ENCODE measurements at places on chromosomes 2 and 18.

DNA sequence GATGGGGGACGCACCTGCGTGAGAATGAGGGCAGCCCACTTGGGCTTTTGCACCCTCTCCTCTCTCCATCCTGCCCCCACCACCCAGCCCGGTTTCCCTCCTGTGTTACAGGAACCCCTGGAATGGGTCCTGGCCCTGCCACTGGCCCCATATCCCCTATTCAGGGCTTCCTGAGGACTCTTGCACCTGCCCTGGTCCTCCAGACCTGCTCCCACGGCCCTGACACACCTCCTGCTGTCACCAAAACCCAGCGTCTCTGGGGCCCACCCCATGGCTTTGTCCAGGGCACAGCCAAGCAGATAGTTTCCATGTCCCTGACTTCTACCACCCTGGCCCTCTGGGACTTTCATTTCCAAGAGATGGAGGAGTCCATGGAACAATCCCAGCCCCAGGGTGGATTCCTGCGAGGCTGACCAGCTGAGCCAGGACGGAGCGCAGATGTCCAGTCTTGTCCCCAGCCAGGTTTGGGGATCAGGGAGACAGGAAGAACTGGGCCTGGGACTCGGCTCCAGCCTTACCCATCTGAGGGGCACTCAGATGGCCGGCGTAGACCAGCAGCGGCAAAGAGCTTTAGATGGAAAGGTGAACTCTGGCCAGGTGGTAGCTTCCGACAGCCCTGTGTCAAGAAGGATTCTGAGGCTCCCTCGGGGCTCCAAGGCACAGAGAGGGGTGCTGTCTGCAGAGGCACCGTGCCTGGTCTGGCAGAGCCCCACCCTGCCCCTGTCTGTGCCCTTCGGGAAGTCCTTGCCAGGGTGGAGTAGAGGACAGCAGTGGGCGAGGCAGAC, 12.0 kb downstream of the GPR35 start:
- DNase-seq: no peak

GRCh38 chr18:48992791-48993555, 42.2 kb upstream of the SMAD7 start:
- no peak for DNase-seq

- no peak for DNase-seq
Observed at GRCh38 chr2:179538406-179539123, 273.9 kb upstream of the SESTD1 start.

- no peak for DNase-seq
Observed at GRCh38 chr2:181814057-181814491, 77.5 kb upstream of the ITPRID2 start.

DNA sequence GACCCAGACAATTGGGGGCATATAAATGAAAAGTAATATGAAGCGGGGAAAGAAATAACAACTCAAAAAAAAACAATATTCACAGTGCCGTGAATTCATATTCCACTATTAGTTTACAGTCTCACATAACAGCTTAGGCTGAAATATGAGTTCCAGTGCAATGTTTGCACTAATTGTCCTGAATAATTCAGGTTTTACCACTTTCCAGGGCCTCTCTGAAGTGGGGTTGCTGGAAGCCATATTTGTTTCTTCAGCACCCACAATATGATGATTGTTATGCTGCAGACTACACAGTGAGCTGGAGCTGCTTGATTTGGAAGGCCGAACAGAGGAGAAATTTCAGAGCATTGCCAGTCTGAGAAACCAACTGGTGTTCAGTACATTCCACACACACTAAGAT, 894.5 kb upstream of the ACVR2A start:
- no peak for DNase-seq

GRCh38 chr2:401019-401679, 113.3 kb upstream of the ALKAL2 start:
- no peak for DNase-seq

- no peak for DNase-seq
Observed at GRCh38 chr2:205500065-205500464, 182.2 kb upstream of the NRP2 start.

DNA sequence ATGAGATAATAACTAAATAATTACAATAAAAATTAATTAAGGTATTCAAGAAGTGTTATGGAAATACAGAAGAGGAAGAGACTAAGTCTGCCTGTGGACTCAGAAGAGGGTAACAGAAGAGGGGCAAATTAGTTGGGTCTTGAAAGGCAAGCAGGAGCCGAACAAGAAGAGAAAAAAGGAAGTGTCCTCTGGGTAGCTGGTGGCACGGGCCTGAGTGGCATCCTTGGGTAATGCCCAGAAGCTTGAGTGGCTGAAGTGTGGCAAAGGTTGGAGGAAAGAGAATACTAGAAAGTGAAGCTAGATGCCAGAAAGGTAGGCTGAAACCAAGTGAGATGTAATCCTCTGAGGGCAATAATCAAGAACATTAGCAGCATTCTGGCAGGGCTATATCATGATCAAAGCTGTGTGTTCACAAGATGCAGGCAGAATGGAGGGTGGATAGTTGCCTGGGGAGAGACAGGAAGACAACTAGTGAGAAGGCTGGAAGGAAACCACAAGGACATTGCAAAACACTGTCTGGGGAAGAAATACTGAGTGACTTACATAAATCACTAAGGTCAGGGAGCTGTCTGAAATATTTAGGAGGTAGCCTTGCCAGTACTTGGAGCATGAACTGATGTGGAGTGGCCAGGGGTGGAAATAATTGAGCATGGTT, 16.2 kb downstream of the DOCK10 start:
- no peak for DNase-seq

GRCh38 chr2:121505986-121506586, 24.6 kb upstream of the RNU4ATAC start:
- DNase-seq: no peak

DNA sequence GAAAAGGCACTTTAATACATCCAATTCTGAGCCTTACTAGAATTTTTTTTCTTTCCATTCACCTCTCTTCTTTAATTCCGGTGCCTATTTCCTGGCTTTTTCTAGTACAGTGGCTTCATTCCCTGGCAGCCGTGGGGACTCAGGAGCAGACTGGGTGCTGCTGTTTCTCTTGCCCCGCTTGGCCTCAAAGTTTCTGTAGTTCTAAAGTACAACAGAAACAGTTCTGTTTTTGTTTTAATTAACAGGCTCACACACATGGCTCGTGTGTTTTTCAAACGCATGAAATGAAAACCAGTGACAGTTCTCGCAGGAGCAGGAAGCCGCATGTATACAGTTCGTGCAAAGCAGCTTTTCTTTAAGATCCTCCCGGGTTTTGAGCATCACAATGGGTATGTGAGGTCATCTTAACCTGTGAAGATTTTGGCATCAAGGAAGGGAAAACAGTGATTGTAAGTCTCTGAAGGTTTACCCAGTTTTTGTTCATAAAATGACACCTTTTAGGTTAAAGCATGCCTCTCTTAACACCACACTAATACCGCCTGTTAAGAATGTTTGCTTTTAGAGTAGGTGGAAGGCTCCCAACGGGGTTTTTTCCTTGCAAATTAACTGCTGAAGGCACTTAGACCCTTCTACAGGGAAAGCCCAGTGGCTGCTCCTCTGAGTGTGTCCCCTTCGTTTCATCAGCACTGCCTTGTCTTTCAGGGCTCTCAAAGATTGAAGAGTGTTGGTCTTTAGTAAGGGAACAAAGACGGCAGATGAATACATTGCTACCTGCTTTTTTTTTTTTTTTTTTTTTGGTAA, 5.8 kb downstream of the FZD7 start:
- DNase-seq: no peak

DNA sequence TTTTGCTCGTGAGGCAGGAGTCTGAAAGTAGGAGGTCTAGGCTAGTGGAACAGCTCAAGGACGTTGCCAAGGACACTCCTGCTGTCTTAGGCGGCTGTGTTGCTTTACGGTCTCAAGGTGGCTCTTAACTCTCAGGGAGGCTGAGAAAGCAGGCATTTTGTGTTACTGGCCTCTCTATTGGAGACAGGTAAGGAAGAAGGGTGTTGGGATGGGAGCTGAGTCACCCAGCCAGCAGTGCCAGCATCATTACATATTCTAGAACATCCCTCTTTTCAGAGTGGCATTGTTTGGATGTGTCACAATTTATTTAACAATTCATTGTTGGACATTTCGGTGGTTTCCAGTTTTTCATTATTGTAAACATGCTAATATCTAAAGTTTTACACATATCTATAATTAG, 30.8 kb upstream of the TMEM214 start:
- DNase-seq: no peak

DNA sequence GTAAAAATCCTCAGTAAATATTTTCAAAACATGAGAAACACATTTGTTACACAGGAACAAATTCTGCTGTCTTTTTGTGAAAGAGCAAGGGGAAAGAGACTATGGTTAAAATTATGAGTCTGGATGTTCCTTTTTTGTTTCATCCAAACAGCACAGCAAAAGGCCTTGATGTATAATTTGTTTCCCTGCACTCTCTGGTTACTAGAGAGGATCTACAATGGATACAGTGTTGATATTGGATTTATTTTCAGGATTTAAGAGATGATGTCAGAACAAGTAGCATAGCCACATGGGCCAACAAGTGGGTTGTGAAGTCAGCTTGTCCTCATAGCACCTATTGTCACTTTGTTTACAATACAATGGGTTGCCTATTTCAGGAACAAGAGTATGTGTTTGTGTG, 11.3 kb upstream of the ERBB4 start:
- no peak for DNase-seq

DNA sequence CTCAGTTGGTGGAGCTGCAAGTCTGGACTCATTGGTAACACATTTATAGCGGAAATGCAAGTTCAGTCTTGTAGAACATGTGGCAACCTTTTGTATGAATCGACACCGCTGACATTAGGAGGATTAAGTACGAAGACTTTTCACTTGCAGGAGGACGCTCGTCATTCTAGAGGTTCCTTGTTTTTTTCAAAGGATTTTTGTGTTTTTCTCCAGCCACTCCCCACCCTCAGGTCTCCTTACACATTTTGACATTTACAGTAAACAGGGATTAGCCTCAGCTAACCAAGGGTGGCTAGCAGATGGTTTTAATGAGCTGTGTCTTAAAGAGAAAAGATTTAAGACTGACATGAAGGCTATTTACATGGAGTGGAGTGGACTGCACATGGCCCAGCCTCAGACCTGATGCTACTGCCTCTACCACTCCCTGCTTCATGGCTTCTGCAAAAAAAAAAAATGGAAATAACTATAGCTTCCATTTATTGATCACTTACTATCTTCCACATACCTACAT, 173.8 kb downstream of the TRIB2 start:
- no peak for DNase-seq

DNA sequence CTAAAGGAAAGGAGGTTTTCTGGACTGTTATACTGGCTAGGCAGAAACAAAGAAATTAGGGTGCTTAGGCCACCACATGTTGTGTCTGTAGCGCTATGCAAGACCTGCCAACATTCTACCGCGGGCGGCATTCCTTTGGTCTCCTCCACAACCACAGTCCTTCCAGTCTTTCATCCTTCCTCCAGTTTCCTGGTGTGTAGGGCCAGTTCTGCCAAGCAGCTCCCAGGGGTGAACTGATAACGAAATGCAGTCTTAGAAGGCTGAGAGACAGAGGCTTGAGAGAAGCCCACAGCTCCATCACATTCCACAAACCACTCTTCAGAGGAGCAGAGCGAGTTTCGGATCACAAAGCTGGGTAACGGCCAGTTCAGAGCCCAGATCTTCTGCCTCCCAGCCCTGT, 19.5 kb upstream of the CXXC1 start:
- no peak for DNase-seq

DNA sequence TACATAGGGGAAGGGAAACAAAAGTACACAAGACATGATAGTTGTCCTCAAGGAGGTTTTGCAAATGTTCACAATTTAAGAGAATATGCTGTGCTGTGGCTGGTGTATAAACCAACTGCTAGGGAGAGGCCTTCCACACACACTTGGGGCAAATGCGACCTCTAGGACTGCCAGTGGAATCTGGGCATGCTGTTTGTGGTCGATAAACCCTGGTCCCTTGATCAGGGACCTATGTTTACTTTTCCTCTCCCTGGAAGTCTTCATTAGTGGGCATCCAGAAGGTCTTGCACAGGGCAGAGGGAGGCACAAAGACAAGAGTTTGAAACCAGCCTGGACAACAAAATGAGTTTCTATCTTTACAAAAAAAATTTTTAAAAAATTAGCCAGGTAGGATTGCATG, 7.3 kb upstream of the IL1B start:
- DNase-seq: no peak

- no peak for DNase-seq
Observed at GRCh38 chr2:27727257-27727656, 44.3 kb upstream of the MRPL33 start.

DNA sequence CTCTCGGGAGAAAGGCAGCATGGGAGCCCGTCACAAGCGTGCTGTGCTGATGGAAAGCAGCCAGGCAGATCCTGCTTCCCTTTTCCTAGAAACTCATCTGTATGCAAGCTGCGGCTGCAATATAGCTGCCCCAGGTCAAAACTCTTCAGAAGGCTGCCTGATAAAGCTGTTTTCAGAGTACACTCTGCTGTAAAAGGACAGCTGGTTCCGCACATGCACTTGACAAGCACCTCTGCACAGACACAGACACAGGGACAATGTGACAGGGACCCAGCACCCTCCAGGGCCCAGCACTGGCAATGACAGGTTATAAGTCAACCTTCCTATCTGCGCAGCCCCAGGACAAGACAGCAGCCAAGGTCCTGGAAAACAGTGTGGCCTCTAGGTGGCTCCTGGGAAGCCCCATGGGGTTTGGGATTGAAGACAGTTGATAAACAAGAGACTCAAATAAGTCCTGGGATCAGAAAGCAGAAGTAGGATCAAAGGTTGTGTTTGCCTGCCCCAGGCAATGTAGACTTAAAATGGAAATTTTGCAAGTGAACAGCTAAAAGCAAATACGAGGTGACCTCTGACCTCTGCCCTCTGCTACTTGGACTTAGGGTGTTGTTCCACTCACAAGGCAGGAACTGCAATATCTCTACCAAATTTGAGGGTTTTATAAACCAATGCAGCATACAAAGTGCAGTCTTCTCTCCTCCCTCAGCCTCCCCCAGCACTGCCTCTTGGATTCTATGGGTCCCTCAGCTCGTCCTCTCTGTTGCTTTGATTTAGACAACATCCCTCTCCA, 16.9 kb downstream of the SLC66A2 start:
- DNase-seq: no peak
